ENCODE measurements at places on chromosomes 7 and 10. TPM values are rescaled to one million over a fixed set of nuclear protein-coding genes. Genes with fewer than 3 reads are reported as not detected.

Gene WDR11
- 54.1 TPM for total RNA-seq

GRCh38 chr7:33452805-33453502 lies 323.6 kb downstream of the BBS9 start:
- H3K4me3 ChIP-seq: no peak overlapping the region
- DNase-seq: no peak
- no peaks in the 10 kb centered on the region for H3K36me3 ChIP-seq
- no peaks in the 10 kb centered on the region for H3K27me3 ChIP-seq
- no peak overlapping the region for H3K27ac ChIP-seq

DNA sequence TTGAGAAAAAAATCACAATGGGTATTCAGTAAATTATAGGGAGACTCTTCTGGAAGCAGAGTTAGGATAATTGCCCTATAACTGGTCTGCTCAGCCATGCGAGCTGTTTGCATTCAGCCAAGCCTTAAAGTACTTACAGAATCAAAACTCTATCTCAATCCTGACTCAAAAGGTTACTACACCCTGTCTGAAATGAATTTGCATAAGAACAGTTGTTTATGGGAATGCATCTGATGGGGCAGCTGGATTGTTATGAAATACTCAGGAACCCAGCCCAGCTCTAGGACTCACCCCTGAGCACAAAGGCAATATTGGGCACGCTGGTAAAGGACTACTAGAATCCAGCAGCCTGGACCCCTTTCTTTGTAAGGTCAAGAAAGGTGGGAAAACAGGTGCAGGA lies 38.8 kb downstream of the AKR1B15 start:
- no peak for DNase-seq
- no peaks in the 10 kb centered on the region for H3K36me3 ChIP-seq
- no peak overlapping the region for H3K27ac ChIP-seq
- no peaks in the 10 kb centered on the region for H3K4me1 ChIP-seq

DNA sequence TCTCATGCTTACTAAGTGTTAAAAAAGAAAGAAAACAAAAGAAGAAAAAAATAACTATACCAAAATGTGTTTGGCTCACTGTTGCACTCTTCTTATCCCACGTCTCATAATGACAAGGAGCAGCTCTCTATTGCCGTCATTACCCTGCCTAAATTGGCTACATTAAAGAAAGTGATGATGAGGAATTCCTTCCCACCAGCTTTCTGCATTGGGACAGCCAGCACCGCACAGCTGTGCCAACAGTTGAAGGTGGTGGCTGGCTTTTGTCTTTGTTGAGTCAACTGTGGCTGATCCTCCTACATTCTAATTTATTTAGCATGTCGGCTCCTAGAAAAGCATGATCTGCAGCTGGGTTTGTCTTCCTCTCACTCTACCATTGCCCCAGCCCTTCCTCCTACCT lies 751.8 kb downstream of the KCNMA1 start:
- no peak for DNase-seq
- no peak overlapping the region for H3K4me3 ChIP-seq
- H3K4me1 ChIP-seq: peaks cover 9% of the 10 kb centered on the region
- no peak overlapping the region for H3K27ac ChIP-seq
- no peaks in the 10 kb centered on the region for H3K36me3 ChIP-seq

DNA sequence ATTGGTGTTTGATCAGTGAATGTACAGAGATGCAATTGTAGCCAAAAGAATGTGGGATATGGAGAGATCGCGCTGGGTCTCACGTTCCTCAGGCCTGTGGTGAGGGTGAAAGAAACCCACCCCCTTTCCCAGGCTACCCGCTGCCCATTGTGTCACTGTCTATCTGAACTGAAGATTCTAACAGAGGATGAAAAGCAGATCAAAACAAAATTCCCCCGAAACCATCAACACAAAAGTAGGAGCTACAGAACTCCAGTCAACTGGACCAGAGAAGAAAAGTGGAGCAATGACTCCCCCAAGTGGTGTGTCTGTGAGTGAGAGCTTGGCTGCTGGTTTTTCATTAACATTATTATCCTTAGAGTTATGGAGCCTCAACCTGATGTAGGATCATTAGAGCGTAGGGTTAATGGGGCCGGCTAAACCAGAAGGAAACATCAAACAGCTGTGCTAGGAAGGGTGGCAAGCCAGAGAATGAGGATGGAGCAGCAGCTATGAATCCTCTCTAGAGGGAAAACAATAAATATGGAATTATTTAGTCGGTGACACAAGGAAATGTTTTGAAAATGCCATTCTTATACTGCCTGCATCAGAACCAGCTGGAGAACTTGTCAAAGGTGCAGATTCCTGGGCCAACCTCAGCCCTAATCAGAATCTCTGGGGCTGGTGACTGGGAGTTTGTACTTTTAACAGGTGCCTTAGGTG lies 38.3 kb downstream of the AKR1B1 start:
- H3K4me1 ChIP-seq: no peaks in the 10 kb centered on the region
- DNase-seq: no peak
- H3K36me3 ChIP-seq: no peaks in the 10 kb centered on the region
- no peak overlapping the region for H3K27ac ChIP-seq
- H3K27me3 ChIP-seq: peaks cover 2% of the 10 kb centered on the region

DNA sequence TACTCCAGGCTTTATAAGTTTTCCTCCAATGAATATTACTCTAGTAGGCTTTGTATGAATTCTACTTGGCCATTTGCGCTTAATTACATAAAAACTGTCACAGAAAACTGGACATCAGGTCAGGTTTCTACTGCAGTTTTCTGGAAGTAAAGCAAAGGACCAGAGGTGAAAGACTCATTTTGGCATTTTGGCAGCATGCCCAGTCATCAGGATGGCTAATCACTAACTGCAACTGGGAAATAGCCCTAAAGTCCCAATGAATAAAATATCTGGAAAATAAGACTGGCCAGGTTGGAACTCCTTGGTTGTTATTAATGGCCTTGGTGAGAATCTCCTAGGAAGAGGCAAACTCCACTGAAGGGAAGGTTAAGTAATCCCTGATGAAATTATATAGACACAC lies 75.5 kb downstream of the COPG2 start:
- no peaks in the 10 kb centered on the region for H3K36me3 ChIP-seq
- no peak overlapping the region for H3K27ac ChIP-seq
- no peak for DNase-seq
- H3K4me1 ChIP-seq: no peaks in the 10 kb centered on the region

- H3K36me3 ChIP-seq: peaks cover 6% of the 10 kb centered on the region
- no peak overlapping the region for H3K4me3 ChIP-seq
- no peaks in the 10 kb centered on the region for H3K27me3 ChIP-seq
- no peak for DNase-seq
- H3K27ac ChIP-seq: no peak overlapping the region
These were observed 15.6 kb upstream of the PLEKHS1 start for GRCh38 chr10:113735913-113736312.

Gene AMPH
- total RNA-seq: not detected

Gene OR13A1
- total RNA-seq: 0.10 TPM

Gene NUTM2E
- 0.92 TPM for total RNA-seq

DNA sequence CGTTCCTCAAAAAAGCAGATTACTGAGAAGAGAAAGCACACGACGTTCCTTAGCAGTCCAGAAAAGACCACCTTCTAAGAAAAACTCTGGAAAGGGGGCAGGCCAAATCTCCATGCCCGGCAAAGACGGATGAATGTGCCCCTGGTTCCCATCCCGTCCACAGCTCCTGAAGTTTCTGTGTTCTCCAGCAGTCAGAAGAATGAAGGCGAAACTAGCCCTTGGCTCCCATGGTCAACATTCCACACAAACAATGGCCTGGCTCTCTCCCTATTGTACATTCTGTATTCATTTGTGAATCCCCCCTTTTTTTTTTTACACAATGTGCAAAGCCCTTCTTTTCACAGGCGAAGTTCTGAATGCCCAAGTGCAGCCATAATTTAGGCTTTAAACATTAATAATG lies 5.3 kb downstream of the CTBP2 start:
- H3K27ac ChIP-seq: no peak overlapping the region
- no peaks in the 10 kb centered on the region for H3K36me3 ChIP-seq
- H3K4me3 ChIP-seq: no peak overlapping the region
- peaks cover 59% of the 10 kb centered on the region for H3K27me3 ChIP-seq
- peaks cover 4% of the 10 kb centered on the region for H3K4me1 ChIP-seq
- DNase-seq: no peak

Gene HOXA7
- not detected for total RNA-seq

Gene WDR91
- total RNA-seq: 17.3 TPM

Gene FRAT1
- total RNA-seq: 5.8 TPM

Gene PDSS1
- 17.6 TPM for total RNA-seq

DNA sequence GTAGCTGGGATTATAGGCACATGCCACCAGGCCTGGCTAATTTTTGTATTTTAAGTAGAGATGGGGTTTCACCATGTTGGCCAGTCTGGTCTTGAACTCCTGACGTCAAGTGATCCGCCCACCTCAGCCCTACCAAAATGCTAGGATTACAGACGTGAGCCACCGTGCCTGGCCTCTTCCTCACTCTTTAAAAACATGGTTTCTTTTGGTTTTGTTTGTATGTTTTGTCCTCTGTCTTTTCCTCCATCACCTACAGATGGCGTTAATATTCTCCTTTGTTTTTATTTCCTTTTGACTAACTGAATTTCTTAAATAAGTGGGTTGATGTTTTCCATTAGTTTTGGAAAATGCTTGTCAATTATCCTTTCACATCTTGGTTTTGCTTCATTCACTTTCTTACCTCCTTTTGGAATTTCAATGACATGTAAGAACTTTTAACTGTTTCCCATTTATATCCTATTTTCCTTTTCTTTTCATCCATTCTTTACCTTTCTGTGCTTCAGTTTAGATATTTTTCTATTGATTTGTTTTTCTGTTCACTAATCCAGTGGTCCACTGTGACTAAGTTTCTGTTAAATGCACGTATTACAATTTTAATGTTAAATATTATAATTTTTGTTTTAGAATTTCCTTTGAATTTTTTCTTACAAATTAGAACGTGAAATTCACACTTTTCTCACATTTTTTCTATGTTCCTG lies 104.1 kb downstream of the ZNF467 start:
- DNase-seq: no peak
- H3K27ac ChIP-seq: no peak overlapping the region
- H3K4me1 ChIP-seq: no peaks in the 10 kb centered on the region
- peaks cover 60% of the 10 kb centered on the region for H3K27me3 ChIP-seq
- H3K36me3 ChIP-seq: no peaks in the 10 kb centered on the region

- H3K27ac ChIP-seq: no peak overlapping the region
- H3K27me3 ChIP-seq: no peaks in the 10 kb centered on the region
- H3K4me3 ChIP-seq: no peak overlapping the region
- H3K4me1 ChIP-seq: peaks cover 9% of the 10 kb centered on the region
These were observed 15.8 kb downstream of the PODXL start for GRCh38 chr7:131540491-131541162.

DNA sequence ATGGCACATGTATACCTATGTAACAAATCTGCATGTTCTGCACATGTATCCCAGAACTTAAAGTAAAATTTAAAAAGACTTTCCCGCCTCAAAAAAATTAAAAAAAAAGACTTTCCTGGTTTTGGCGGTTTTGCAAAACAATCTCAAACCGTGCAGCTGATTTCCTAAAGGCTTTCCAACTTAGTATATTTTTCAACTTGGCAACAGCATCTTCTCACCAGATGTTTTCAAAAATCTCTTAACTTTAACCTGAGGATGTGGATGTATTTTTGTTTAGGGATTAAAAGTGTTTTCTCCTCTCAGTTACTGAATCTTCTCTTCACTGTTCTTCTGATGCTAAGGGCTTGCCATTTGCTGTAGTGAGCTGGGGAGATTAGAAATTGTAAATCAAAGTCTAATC lies 96.5 kb upstream of the PLPP4 start:
- H3K27ac ChIP-seq: no peak overlapping the region
- H3K4me3 ChIP-seq: no peak overlapping the region
- no peaks in the 10 kb centered on the region for H3K27me3 ChIP-seq

Gene TAF6
- 60.1 TPM for total RNA-seq

Gene TAS2R5
- 1.2 TPM for total RNA-seq

DNA sequence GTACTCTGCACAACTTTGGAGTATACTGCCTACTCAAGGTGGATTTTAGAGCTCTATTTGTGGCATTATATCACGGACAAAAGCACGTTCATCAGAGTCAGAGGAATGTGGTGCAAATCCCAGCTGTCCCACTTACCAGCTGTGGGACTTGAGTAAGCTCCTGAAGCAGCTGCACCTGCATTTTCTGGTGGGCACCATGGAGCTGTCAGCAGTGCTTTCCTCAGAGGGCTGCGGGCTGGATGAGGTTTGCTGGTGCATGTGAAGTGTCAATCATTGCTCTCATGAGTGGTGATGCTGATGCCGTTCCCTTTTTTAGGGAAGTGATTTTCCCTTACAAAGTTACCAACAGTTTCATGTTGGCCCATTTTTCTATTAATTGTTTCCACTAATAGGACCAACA lies 53.4 kb downstream of the EGFR start:
- no peak overlapping the region for H3K4me3 ChIP-seq
- no peak for DNase-seq
- peaks cover 13% of the 10 kb centered on the region for H3K4me1 ChIP-seq
- peaks cover 21% of the 10 kb centered on the region for H3K27me3 ChIP-seq

DNA sequence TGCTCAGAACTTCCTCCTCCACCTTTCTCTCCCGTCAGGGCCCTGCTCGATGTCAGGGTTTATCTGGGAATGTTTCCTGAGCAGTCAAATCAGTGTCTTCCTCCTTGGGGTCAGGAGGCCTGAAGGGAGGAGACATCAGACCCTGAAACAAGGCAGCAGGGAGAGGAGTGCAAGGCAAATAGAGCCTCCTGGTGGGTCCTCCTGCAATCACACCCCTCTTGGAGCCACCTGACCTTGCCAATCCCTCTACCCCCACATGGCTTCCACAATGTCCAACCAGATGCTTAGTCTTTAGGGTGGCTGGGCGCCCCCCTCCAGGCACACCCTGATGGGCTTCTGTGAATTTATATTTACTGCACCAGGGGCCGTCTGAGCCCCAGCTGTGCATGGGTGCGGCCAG lies 12.2 kb downstream of the GPR26 start:
- H3K36me3 ChIP-seq: no peaks in the 10 kb centered on the region
- H3K4me1 ChIP-seq: no peaks in the 10 kb centered on the region
- DNase-seq: no peak
- H3K27me3 ChIP-seq: no peaks in the 10 kb centered on the region
- no peak overlapping the region for H3K4me3 ChIP-seq

DNA sequence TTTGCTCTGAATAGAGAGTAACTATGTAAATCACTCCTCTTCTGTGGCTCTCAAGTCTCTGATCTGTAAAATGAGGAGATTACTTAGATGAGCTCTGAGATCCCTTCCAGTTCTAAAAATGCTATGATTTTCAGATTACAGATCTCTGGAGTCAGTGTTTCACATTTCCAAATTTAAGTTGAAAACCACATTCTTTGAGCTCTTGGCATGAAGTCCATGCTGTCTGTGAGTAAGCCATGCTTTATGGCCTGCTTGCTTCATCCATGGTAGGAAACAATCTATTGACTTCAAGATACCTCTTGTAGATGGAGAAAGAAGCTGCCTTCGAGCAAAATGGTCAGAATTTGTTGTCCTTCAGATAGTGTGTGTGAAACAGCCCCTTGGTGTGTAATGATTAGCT lies 64.9 kb downstream of the CELF2 start:
- no peak overlapping the region for H3K27ac ChIP-seq
- DNase-seq: no peak
- H3K27me3 ChIP-seq: no peaks in the 10 kb centered on the region
- H3K4me1 ChIP-seq: no peaks in the 10 kb centered on the region

DNA sequence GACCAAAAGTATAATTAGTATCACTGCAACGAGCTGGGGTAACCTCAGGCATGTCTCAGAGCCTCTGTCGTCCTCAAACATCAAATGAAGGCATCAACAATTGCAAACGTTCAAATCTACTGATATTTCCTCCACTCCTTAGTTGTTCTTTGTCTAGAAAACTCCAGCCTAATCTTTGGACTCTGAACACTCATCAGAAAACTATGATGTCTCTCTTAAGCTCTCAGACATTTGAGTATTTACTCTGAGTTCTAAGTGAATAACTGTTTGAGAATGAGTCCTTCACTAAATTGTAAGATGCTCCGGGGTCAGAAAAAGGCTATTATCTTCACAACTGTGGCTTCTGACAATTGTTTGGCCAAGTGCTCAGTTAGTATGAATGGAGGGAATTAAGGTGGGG lies 536.4 kb downstream of the NRG3 start:
- no peaks in the 10 kb centered on the region for H3K27me3 ChIP-seq
- H3K4me1 ChIP-seq: no peaks in the 10 kb centered on the region
- H3K36me3 ChIP-seq: no peaks in the 10 kb centered on the region
- DNase-seq: no peak

Gene AGAP6
- 27.1 TPM for total RNA-seq

All from activated CD4-positive, alpha-beta T cell treated with anti-CD3 and anti-CD28 coated beads, Interleukin-2, amount 10 ng/mL, durations not matched to agents 7 days and 5 days (primary cell).